ENCODE measurements at places on chromosomes 2 and 18.

DNA sequence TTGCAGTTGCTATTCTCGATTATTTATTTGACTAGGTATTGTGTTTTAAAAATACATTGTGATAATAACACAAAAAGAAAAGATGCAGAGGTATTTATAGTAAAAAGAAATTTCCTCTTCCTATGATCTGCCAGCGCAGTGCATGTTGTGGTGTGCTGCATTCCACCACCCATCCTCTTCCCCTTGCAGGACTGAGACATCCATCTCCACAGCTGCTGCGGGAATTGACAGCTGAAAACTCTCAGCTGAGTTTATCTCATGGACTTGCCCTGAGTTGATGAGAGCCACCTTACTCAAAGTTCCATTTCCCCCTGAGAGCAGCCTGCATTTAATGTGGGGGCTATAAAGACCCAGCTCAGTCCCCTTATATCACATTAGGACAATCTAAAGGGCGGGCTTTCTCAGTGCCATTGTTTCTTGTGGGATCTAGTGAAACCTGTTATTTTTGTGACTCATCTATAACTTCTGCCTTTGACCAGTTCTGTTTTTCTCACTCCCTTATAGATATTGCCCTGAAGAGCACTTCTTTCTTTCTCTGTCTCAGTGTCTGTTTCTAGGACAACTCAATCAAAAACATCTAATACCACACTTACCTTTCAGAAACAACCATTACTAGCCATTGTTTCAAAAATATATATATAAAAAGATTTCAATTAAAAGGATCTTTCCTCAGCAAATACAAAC is 698.5 kb downstream of the NR4A2 start:
- DNase-seq, result no peak

GRCh38 chr2:74031959-74032287 is 47.2 kb downstream of the TET3 start:
- DNase-seq, result no peak

DNA sequence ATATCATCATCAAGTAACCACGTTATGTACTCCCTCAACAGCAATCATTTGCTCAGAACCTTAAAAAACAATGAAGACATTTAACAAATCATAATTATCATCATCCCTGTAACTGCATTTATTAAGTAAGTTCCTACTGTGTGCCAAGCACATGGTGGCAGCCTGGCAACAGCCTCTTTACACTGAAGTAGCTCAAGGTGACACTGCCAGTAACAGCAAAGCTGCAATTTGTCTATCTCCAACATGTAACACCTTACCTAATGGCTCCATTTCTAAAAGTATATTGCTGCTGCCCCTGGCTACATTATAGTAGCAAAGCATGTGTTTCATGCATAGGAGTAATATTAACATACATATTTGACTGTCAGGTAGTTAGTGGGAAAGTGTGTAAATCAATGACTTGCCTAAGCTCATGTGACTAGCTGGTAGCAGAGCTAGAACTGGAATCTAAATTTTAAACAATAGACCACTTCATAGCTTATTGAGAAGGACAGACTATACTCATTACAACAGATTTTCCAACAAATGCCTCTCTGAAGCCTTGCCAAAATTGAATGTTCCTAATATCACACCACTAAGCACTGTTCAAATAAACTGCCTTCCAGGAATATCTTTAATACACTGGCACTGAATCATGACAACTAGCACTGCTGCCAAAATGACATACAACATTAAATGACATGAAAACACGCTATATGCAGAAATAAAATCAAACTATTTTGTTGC is 86.7 kb downstream of the L3MBTL4 start:
- no peak for DNase-seq

- DNase-seq, result no peak
Observed at GRCh38 chr2:73759904-73760303, 20.0 kb downstream of the DUSP11 start.

DNA sequence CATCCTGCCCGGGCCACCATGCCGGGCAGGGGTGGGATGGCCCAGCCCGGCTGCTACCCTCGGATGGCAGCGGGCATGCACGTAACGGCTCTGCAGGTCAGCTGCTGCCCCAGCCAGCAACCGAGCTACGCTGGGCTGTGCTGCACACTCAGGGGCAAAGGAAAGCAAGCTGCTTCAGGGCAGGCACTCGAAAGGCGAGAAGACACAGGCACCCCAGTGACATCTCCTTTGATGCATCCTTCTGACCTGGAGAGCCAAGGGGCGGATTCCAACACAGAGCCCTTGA is 8.8 kb downstream of the HDAC4 start:
- DNase-seq, result no peak

- DNase-seq, result no peak
Observed at GRCh38 chr18:59200787-59201186, 19.2 kb upstream of the GRP start.

DNA sequence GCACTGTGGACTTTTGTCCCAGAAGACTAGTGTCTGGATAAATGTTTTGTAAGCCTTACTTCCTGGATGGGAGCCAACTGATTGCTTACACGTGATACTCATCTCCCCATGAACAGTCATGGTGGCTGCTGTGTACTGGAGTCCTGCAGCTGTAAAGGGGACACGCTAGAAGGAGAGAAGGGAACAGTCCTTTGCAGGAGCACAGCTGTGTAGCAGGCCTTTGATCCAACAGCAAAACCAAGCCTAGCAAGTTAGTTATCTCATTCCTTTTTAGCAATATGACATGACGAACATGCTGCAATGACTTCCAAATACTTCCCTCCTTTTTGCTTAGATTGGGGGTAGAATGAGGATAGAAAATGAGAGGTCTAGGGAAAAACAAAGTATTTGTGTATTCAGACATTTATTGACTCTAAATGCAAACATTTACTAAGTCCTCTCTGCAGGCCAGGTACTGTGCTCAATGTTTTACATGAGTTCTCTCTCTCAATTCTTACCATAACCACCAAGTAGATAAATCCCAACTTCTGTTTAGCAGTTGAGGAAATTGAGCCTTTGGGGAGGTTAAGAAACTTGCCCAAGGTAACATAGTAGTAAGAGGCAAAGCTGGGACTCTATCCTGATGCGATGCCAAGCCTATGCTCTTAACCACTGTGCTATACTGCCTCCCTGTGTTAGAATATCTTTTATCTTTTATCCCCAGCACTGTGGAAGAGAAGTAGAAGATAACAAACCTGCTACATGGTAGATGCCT is 55.4 kb upstream of the CD28 start:
- DNase-seq, result peak; percentile 12

GRCh38 chr18:66439670-66440069 is 164.2 kb downstream of the CDH19 start:
- DNase-seq, result no peak

DNA sequence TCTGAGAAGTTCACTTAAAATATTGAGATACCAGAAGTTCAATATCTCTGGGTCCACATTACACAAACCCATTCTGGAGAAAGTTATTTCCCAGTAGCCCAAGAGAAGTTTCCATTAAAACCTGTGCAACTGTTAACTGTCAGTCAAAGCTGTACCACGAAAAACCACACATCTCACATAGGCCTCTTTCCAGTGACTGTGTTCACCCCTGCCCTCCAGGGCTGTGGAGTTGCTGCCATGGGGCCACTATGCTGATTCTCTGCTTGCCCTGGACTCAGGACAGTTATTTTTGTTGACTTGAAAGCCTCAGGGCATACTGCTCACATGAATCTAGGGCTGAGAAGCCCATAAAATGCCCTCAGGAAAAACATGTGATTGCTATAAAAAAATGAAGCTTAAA is 153.8 kb downstream of the PIEZO2 start:
- no peak for DNase-seq

GRCh38 chr2:24913911-24914310 is 6.1 kb downstream of the ADCY3 start:
- DNase-seq, result no peak

DNA sequence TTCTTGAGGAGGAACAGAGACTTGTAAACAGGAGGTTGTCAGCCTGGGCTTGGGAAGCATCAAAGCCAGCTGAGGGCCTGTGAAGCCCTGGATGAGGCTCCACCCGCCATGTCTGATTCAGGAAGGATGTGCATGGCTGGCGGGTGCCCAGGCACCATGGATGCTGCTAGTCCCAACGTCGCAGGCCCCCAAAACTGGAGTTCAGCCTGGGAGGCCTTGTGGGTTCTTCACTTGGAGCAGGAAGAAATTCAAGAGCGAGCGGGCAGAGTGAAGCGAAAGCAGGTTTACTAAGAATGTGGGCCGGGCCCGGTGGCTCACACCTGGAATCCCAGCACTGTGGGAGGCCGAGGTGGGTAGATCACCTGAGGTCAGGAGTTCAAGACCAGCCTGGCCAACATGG is 12.1 kb upstream of the PXDN start:
- DNase-seq, result no peak

- DNase-seq, result no peak
Observed at GRCh38 chr2:110810404-110810803, 78.0 kb downstream of the ACOXL start.

DNA sequence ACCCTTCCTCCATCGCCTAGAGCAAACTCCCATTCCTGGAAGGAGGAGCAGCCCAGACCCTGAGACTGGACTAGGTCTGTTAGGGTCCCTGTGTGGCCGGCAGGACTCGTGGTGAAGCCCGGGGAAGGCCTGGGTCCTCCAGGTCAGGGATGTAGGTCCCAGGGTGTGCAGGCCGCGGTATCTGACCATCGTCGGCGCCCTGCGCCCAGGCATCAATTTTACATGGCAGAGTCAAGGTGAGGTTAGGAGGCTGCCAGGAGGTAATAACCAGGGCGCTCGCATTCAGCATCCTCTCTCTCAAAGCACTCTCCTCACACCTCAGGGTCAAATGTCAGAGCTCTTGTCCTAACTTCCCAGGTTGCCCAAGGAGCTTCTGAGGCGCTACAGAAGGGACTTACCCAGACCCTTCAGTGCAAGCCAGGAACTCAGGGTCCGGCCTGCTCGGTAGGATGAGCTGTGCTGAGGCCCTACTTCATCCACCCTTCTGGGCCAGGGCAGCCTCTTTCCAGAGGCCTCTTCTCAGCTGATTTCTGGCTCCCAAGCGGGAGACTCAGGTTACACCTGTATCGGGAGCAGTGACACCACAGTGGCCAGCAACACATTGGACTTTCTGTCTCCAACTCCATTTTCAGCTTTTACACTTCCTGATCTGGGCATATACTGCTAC is 628 bp downstream of the SH2D6 start:
- DNase-seq, result no peak

- DNase-seq, result no peak
Observed at GRCh38 chr2:16090650-16091575, 150.6 kb downstream of the MYCN start.

DNA sequence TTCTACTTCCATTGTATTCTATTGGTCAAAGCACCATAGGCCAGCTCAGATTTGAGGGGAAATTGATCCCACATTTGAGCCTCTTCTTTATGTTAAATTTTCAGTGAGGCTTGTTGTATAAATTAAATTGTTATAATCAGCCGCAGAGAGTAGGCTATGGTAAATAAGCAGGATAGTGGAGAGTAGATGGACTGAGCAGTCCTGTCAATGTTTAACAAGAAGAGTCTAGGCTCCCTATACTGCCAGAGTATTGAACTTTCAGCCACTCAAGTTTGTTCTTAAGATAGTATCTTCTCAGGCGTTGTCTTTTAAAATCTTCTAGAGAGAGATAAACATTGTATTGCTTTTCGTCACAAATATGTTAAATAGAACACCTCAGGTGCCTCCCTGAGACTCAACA is 100.9 kb downstream of the PRKRA start:
- no peak for DNase-seq

GRCh38 chr2:199018826-199019225 is 438.9 kb downstream of the SATB2 start:
- no peak for DNase-seq

- DNase-seq, result no peak
Observed at GRCh38 chr2:151869291-151869690, 41.1 kb upstream of the ARL5A start.

DNA sequence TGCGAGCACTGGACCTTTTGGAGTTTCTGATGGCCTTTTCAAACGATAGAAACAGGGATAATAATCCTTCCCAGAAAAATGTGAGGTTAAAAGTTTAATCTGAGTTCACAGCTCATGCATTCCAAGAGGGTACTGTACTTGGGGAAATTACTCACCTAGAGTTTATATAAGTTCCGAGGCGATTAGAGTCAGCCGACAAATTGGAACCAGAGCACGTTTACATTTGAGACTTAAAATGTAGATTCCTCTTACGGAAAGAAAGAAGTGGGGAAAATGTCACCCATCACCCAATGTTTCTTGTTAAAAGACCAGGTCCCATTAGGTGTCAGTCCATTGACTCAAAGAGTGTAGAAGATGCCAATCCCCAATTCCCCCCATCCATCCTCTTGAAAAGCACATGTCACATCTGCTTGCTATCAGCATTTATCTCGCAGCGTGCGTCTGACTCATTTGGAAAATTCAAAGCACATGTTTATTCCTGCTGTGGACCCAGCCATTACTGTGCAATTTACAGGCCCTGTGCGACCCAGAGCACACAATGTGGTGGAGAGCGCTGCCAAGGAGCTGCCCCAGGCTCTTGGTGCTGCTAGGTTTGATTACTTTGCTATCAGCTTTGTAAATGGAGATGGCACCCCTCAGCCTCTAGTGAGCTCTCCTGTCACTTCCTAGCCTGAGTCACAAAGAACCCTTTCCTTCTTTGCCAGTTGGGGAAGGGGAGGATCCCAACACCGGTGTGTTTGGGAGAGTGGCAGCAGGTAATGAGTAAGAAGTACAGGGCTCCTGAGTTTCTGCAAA is 104.8 kb downstream of the COLEC12 start:
- no peak for DNase-seq

DNA sequence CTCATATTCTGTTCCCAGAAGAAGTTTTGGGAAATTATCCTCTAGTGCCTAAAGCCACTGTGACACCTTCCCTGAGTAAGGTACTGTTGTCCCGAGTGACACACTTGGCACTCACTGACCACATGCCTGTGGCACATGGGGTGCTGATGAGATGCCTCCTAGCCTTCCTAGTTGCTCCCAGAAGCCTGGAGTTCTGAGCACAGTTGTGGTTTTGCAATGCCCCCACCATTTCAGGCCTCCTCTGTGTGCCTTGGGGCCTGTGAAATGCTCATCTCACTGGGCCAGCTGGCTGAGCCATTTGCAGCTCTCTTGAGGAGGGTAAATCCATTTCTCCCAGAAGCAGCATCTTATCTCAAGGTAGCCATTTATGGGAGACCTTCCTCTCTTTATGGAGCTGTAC is 91.8 kb downstream of the DGKD start:
- no peak for DNase-seq

DNA sequence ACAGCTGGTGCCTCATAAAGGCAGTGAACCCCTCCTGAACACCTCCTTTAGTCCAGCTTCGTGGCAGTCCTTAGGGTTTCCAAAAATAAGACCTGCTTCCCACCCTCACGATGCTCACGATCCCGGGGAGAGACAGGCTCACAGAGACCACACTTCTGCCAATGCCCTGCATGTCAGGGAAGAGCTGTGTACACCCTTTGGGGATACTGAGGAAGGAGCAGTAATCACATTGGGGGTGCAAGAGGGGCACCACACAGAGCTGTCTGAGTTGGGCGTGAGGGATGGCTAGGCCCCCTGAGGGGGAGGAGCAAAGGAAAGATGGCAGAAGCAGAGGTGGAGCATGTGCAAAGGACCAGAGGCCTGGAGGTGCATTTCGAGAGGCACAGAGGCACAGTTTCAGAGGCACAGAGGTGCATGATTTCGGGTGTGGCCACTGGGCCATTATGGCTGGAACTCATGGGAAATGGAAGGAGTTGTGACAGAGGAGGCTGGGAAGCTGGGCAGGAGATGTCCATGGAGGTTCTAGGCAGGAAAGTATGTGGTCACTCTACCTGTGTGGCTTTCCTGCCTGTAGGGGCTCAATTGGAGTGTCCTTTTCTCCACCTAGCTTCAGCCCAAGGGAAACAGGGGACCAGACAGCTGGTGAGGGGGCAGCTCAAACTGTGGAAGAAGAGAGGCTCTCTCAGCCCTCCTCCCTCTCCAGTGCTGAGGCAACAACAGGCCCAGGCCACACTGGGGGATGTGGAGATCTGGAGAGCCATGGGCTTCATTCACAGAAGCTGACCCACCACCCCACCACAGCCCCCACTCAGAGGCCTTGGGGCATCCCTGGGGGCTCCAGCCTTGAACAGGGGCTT is 115.9 kb downstream of the CAPN13 start:
- DNase-seq, result no peak

All from CD4-positive, alpha-beta T cell treated with Interleukin-15 for 4 hours (primary cell).